NCI-H146 (cell line): ENCODE measurements at places on chromosomes 2 and 18.

DNA sequence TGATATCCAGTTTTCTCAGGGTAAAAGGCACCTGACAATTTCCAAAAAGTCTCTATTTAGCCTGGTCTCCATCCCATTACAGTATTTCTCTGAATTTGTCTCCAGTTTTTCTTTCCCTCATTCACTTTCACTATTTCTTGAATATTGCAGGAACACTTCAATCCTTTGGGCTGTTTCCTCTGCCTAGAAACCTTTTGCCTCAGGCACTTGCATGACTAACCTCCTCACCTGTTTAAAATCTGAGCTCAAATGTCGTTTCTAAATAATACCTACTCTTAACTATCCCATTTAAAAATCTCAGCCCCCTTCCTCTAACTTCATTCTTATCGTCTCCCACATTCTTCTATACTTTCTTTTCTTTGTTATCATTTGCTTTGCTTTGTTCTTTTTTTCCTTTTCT, 9.0 kb downstream of the SCN2A start:
- DNase-seq = no peak

DNA sequence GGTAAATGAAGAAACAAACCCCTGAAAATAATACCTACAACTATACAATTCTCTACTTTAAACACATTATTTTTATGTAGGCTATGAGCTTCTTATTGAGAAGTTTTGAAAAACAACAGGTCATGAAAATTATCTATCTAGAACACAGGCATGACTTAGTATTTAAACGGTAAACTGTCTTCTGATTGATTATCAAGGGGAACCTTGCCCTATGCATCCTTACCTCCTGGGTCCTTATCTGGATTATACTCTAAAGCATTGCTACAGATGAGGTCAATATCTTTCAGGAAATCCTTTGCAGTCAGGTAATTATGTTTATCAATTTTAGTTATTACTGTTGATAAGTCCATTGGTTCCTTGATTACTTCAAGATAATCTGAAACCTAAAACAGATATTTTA, 144.3 kb downstream of the ATAD2B start:
- peak; percentile 30 for DNase-seq

DNA sequence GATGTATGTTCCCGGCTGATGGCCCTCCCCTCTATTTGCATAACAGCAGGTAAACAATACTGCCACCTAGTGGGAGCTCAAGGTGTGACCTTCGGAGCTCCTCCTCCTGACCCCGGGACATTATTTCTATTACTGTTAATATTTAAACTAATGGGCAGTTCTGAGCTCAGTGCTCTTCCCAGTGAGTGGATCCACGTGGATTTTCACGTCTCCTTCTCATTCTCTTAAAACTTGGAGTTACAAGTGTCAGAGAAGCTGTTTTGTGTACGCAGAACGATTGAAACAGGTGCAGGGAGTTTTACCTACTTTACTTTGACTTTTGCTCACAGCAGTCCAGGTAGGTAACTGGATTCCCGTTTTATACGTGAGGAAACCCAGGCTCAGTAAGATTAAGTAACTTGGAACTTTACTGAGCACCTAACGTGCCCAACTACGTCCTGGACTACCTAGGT, 127.3 kb downstream of the PRKCE start:
- DNase-seq = peak; percentile 47

DNA sequence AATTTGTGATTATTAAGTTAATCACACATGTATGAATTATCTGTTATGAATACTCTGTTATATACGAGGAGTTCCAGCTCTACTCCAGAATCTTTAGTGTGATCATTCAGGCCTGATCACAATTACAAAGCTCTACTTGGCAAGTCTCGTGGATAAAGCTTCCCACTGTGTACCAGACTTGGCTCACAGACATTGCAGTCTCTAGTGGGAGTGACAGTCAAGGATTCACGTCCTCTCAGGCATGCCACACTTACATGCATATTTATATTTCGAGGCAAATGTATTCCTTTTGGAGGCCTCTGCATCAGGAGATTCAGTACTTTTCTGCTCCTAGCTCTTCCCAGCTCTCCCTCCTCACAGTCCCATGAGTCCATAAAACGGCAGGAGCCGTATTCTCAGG, 403.4 kb upstream of the CDH7 start:
- peak; percentile 68 for DNase-seq
